CD4-positive, alpha-beta T cell treated with Interleukin-2 at 100 ng/mL for 4 hours (primary cell): ENCODE measurements at places on chromosomes 5 and 9.

DNA sequence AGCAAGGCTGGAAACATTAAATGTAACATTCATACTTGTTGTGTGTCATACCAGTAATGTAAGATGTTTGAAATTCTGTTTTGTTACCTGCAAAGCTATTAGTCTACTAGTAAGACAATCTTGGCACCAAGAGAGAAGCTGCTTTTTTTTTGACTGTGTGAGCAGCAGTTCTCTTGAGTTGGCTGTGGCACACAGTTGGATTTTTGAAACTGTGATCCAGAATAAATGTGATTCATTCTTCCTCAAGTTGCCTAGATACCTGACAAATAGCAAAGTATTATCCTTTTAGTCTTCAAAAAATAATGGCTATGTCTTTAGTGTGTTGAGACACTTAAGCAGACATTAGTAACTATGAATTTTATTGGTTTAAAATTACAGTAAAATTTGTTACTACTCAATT, 57.2 kb upstream of the HAPLN1 start:
- DNase-seq, result no peak

- no peak for DNase-seq
Observed at GRCh38 chr5:134460551-134460950, 48.9 kb upstream of the CDKN2AIPNL start.

GRCh38 chr9:70835323-70835722, 286.1 kb downstream of the TRPM3 start:
- no peak for DNase-seq

GRCh38 chr9:750249-750967, 91.1 kb upstream of the DMRT1 start:
- no peak for DNase-seq

DNA sequence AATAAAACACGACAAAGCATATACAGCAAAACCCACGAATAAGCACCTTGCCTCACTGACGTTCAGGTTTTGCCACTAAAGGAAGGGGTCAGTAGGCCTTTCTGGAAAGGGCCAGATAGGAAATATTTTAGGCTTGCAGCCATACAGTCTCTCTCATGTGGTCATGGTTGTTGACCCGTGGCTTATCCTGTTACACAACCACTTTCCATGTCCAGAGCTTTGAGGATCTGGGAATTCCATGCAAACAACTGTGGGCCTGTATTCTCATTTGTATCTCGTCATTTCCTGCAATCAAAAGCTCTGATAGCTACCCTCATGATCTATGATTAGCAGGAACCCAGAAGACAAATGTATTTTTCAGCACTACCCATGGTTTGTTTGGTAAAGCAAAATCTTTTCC, 108.3 kb downstream of the DRD1 start:
- DNase-seq, result no peak
